CD4-positive, alpha-beta memory T cell (primary cell): ENCODE measurements at places on chromosomes 1 and 21. TPM values are rescaled to one million over a fixed set of nuclear protein-coding genes. Genes with fewer than 3 reads are reported as not detected.

GRCh38 chr1:219099307-219099706, 74.4 kb upstream of the LYPLAL1 start:
- no peak for DNase-seq

GRCh38 chr1:156601892-156602291, 613 bp upstream of the GPATCH4 start:
- no peak for DNase-seq

Gene FTCD
- total RNA-seq = 1.3 TPM

- DNase-seq = no peak
These were observed 334.3 kb downstream of the TGFB2 start for GRCh38 chr1:218679391-218679790.

DNA sequence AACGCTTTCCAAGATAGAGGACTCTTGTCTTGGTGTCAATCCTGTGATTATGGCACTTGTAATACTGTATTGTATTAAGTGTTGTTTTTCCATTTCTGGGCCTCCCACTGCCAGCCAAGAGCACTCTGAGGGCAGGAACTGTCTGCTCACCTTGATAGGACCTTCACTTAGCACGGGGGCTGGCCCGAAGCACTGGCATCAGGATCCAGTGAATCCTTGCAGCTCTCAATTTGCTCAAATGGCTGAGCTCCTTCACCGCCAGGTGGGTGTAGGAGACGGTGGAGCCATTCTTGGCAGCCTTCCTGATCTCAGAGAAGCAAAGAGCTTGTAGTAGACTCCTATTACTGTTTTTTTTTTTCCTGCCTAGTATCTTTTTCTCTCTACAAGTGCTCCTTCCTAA, 17.7 kb downstream of the MECR start:
- no peak for DNase-seq

GRCh38 chr1:161207173-161207572, 5.0 kb downstream of the NDUFS2 start:
- no peak for DNase-seq

GRCh38 chr1:24932284-24932683, 2.2 kb upstream of the RUNX3 start:
- peak; percentile 61 for DNase-seq

Gene RAB13
- total RNA-seq = not detected

DNA sequence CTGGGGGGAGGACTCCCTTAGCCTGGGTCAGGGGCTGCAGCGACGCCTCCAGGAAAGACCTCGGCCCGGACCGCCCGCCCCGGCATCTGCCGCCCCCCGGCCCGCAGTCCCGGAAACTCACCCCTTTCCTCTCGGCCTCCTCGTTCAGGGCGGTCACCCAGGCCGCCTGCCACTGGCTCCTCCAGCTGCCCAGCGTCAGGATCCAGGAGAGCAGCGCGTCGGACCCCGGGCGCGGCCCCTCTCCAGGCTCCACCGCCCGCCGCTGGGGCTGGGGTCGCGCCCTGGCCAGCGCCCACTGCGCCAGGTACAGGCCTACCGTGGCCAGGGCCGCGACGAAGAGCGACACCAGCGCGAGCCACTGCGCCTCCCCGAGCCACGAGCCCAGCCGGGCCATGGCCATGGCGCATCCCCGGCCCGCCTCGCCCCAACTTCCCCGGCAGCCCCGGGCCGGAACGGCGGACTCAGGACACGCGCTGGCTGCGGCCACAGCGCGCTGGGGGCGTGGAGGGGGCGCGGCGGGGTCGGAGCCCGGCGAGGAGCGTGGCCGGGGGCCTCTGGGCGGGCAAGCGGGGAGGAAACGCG, 478 bp downstream of the C2CD2 start:
- DNase-seq = no peak

GRCh38 chr1:41417335-41417682, 56.1 kb downstream of the FOXO6 start:
- no peak for DNase-seq

Gene CCDC17
- total RNA-seq = 7.6 TPM

Gene B3GALT5
- total RNA-seq = not detected

- no peak for DNase-seq
These were observed 11.7 kb downstream of the RUNX1 start for GRCh38 chr21:35037384-35037765.

Gene RNF186
- total RNA-seq = not detected

- no peak for DNase-seq
These were observed 93.3 kb upstream of the COG2 start for GRCh38 chr1:230548997-230549396.

DNA sequence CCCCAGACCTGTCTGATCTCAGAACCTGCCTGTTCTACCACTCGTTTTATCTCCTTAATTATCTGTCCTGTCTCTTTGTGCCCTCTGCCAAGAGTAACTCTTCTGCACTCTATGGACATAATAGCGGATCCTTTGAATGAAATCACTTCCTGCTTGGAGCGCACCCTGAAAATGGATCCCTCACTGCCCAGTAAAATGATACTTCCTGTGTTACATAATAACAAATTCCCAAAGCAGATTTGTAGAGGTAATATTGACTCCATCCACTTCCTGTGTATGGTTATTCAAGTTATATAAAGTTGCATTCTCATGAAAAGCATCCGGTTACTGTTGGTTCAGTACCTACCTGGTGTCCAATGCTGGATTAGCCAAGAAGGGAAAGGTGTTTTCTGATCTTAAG, 246.0 kb downstream of the TRABD2B start:
- DNase-seq = no peak

Gene CYP4Z1
- total RNA-seq = not detected

DNA sequence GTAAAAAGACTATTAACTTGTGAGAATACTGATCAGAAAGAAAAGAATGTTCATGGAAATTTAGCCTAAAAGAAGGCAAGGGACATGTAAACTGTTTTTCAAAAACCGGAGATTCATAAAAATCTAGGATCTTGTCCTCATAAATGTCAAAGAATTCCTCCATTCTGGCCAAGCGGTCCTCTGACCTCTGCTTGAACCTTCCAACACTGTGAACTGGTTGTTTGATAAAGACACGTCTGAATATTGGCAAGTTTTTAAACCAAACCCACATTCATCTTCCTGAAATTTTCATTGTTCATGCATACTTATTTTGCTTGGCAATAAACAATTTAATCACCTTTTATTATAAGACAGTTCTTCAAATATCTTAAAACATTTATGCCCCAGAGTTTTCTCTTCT, 19.8 kb downstream of the ASPM start:
- DNase-seq = no peak

GRCh38 chr1:44860331-44860730, 17.3 kb upstream of the PTCH2 start:
- no peak for DNase-seq

Gene LYPD8
- not detected for total RNA-seq

DNA sequence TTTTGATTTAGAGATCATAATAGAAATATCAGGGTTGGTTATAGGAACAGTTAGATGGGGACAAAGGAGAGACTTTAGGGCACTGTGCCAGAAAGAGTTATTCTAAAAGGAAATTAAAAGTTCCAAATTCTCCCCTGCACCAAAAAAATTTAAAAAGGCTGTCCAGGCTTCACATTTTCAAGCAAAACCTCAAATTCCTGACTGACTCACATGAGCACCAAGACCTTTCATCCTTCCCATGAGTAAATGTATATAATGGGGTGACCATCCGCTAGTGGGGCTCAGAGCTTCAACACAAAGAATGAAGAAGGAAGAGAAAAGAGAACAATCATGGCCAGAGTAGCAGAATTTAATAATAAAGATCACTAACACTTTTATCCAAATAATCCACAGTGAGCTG, 131.6 kb upstream of the MROH9 start:
- no peak for DNase-seq

Gene RXFP4
- not detected for total RNA-seq

DNA sequence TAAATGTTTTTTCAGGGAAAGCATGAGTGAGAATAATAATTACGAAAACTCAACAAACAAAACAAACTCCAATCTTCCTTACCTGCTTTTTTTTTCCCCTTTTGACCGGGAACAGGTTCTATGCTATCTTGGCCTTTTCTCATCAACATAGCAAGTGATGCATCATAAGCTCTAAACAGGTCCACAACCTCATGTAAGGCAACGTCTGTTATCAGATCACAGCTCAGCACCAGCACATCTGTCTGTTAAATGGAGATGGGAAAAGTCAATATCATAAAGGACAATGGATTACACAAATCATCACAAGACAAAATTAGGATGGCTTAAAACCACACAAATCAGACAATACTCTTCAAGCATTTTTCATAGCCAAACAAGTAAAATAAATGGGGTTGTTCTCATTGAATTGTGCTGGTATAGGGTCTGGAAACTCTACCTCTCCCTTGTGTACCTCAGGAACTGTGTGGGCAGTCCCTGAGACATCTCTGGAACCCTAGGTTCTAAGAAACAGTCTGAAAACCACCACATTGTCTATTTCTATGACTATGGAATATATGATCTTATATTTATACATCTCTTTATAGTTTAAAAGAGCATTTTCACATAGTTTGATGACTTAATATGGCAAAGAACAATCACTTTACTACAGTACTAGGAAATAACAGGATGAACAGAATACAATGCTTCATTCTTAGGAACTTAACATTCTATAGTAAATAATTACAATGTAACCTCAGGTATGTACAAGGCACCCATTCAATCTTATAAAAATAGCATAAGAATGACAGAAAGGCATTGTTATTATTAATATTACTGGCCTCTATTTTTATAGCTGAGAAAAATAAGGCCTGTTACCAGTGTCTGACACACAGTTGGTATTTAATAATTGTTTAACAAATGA, 44.7 kb downstream of the EIF2B3 start:
- no peak for DNase-seq

Gene DNASE2B
- total RNA-seq = not detected

DNA sequence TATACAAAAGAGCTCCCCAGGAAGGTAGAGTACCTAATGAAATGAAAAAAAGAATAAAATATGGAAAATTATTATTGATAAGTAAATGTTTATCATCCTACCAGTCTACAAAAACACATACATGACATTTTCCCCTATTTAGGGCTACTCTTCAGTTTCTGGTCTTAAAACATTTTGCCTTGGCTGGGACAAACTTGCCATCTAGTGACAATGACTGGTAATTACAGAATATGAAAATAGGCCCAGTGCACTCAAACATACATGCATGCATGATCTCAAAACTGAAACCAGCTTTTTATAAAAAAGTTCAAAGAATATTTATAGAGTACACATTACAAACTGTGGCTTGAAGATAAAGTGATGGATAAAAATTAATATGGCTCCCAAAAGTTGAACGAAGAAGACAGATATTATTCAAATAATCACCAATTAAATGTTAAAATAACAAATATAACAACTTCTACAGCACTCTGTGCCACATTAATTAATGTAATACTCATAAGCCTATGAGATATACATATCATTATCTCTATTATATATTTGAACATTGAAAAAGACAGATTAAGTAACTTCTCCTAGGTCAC, 10.5 kb upstream of the RNPC3 start:
- DNase-seq = peak; percentile 50

Gene C1QB
- 2.1 TPM for total RNA-seq

- DNase-seq = no peak
These were observed 126.7 kb downstream of the EIF4G3 start for GRCh38 chr1:21050031-21050430.

DNA sequence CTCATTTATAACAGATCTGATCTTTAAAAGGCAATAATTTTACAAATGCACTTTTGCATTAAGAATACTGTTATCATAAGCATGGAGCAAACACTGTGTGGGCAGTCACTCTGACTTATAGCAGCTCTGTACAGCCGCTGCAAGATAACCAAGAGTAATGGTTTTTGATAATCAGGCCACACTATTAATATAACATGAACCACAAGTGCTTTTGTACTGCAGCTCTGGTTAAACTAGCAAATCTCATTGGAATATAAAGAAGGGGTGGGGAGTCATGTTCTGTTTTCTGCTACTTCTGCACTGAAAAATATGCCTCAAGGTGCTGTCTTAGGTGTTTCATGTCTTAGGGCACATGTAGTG, 357.4 kb downstream of the LMO4 start:
- no peak for DNase-seq

Gene OR2T2
- total RNA-seq = not detected

Gene MEAF6
- total RNA-seq = 97.9 TPM

DNA sequence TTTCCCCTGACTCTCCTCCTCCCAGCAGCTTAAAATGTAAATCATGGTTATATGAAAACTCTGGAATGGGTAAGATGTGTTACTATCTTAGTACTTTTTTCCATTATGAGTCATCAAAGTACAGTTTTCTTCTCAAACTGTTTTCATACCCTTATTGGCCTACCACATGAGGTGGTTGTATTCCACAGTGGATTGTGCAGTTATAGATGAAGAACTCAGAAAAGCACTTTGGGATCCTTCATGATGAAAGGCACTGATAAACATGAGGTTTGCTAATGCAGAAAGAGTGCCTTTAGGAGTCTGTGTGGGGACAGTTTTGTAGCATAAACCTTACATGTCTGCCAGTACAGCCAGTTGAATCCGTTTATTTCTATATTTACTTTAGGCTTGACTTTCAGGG, 32.0 kb upstream of the MYOCOS start:
- no peak for DNase-seq

DNA sequence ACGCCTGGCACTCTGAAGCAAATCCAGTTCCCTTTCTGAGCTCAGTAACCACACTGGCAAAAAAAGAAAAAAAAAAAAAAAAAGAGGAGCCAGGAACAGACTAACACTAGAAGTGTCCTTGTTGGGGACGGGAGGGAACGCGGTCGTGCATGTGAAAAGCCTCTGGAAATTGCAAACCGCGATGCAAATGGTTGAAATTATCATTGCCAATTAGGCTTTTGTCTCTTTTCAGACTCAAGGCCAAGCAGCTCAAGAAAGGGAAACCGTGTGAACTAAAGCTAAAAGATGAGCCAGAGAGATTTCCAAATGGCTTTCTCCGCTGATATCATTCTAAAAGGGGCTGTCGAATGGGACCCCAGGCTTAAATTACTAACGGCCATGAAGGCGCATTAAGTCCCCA, 13.5 kb downstream of the TRABD2B start:
- DNase-seq = no peak

Gene NRIP1
- total RNA-seq = 24.5 TPM

Gene PTGER3
- not detected for total RNA-seq

- no peak for DNase-seq
These were observed 1.3 kb downstream of the TBX15 start for GRCh38 chr1:118986555-118987467.

GRCh38 chr1:152107984-152108881, 7.0 kb downstream of the TCHH start:
- DNase-seq = no peak

DNA sequence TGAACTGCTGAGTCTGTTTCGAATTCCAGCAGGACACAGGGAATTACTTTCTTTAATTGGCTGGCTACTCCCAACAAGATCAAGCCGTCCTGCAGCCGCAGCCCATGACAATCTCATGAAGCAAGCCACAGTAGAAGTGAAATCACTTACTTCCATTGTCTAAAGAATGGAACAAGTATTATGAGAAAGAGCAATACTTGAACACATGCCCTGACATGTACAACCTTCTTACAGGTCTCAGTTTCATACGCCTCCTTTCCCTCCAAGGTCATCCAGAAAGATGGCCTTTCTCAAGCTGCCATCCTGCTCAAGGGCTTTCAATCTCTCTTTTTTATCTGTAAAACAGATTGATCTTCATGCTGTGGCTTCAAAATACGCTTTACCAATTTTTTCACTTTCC, 85.1 kb downstream of the PCSK9 start:
- no peak for DNase-seq

Gene FCRL6
- 0.41 TPM for total RNA-seq

Gene GABRD
- not detected for total RNA-seq

Gene TIAM1
- total RNA-seq = 104 TPM

- DNase-seq = peak; percentile 19
These were observed at the start of gene PTGFRN for GRCh38 chr1:116909512-116910378. Gene PTGFRN, plus strand, starts transcription at chr1:116909916. Its CDS starts 288 bp downstream, at chr1:116910204.
